NCI-H510A (cell line): ENCODE measurements at places on chromosomes 6 and 20.

- no peak for DNase-seq
These were observed 186.8 kb downstream of the CDH26 start for GRCh38 chr20:60144974-60145527.

- DNase-seq = no peak
These were observed 81.5 kb downstream of the SH3BGRL2 start for GRCh38 chr6:79712616-79713135.

- no peak for DNase-seq
These were observed 74.2 kb downstream of the CD164 start for GRCh38 chr6:109308018-109308492.

DNA sequence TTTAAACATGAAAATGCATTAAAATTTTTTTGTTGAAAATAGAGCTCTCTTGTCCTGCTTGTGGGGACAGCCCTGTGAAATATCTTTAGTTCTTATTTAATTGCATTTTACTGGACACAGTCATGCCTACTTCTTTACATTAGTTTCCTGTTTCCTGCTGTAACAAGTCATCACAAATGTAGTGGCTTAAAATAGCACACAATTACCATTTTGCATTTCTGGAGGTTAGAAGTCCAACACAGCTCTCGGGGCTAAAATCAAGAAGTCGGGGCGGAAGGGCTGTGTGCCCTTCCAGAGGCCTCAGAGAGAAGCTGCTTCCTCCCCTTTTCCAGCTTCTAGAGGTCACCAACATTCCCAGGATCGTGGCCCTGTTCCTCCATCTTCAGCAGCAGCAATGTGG is 29.4 kb downstream of the PNLDC1 start:
- no peak for DNase-seq

- no peak for DNase-seq
These were observed 113.6 kb upstream of the EMILIN3 start for GRCh38 chr20:41480054-41480770.

- peak; percentile 83 for DNase-seq
These were observed 14.5 kb upstream of the RGS17 start for GRCh38 chr6:153145591-153145990.

- DNase-seq = no peak
These were observed 487.5 kb downstream of the EPM2A start for GRCh38 chr6:145247692-145248419.

DNA sequence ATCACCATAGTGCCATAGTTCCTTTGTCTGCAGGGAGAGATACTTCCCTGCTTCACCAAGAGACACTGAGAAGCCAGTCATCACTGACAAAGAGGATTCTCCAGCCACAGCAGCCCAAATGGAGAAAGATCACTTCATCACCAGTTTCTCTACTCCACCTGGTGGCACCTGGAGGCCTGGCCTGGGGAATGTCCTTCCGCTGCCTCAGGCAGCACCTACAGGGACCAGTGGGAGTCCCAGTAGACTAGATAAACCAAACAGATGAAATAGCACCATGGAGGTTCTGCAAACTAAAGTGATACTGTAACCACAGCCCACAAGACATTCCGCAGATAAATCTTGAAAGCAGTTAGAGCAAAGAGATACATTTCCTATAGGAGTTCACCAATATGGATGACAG is 266.5 kb downstream of the C6orf118 start:
- no peak for DNase-seq

DNA sequence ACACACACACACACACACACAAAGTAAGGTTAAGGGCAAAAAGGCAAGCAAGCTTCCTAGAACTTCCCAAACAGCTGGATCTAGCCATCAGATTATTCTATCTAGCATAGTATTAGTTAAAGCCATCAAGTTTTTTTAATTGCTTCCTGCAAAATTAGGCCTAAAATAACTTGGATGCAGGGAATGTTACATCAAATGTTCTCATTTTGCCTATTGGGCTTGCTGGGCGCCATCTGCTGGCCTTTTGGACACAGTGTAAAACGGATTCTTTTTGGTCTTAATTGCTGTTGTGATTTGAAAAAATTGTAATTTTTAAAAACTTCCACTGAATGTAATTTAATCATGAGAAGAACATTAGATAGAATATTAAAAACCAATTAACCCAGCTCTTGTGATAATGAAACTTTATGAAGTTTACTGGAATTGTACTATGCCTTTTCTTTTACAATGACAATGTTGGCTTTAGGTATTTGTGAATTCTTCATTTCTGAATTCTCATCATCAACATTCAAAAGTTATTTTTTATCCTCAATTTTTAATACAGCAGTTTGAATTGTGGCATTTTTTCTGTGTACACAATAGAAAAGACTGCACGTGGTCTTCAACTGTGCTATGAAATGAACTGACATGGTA is 6.8 kb downstream of the MKKS start:
- no peak for DNase-seq

DNA sequence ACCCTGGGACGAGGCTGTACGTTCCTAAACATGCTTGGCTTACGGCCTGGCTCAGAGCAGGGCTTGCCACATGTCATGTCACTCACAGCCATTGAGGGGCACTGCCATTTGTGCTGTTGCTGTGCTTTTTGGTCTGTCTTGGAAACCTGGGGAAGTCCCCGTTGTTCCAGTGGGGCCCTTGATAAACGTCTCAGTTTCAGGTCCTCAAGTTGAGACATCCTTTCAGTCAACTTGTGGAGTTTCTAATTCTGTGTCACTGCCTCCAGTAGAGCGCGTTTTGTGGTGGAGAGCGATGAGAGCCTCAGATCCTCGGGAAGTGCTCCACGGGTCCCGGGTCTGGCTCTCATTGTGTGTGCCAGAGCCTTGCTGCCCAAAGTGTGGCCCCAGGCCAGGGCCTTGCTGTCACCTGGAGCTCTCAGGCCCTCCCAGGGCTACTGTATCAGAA is 43.0 kb upstream of the CCR6 start:
- no peak for DNase-seq

DNA sequence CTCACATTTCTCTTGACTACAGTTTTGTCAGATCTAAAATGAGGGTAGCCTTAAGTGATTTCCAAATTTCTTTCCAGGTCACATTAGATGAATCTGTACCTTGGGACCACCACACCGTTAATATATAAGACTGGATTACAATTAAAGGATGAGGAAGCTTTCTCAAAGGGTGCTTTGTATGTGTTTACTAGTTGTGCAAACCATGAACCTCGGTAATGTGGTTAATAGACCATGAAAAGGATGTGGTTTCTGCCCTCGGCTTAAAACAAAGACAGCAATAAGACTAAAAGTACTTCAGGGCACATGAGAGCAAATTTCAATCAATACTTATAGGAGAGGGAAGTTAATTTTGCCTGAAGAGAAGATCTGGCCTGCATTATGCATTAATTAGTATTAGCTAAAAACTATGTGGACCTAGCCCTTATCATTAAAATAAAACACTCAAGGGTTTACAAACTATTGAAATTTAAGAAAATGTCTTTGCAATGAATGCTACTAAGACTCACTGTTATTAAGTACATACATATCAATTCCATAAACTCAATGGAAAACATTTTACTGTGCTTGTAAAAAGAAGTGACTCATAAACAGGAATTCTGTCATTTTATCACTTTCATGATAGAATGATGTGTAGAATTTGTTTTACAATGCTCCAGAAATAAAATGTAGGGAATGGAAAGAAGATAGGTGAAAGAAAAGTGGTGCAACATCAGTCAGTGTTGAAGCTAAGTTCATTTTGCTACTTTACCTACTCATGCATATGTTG is 936 bp upstream of the TMX4 start:
- DNase-seq = no peak
